ENCODE measurements at places on chromosomes 11 and 22. TPM values are rescaled to one million over a fixed set of nuclear protein-coding genes. Genes with fewer than 3 reads are reported as not detected.

- no peak overlapping the region for H3K4me3 ChIP-seq
- H3K27me3 ChIP-seq = no peaks in the 10 kb centered on the region
- no peaks in the 10 kb centered on the region for H3K36me3 ChIP-seq
- DNase-seq = no peak
These were observed 121.7 kb downstream of the SGSM3 start for GRCh38 chr22:40491990-40492631.

- H3K36me3 ChIP-seq = no peaks in the 10 kb centered on the region
- H3K27ac ChIP-seq = no peak overlapping the region
- H3K4me1 ChIP-seq = no peaks in the 10 kb centered on the region
- H3K4me3 ChIP-seq = no peak overlapping the region
These were observed 132.2 kb upstream of the PITPNB start for GRCh38 chr22:28051091-28051786.

- no peaks in the 10 kb centered on the region for H3K4me1 ChIP-seq
- H3K27ac ChIP-seq = no peak overlapping the region
- H3K36me3 ChIP-seq = no peaks in the 10 kb centered on the region
These were observed 221.1 kb upstream of the NARS2 start for GRCh38 chr11:78795621-78796261.

GRCh38 chr11:128304666-128305485, 282.5 kb downstream of the ETS1 start:
- H3K4me1 ChIP-seq = no peaks in the 10 kb centered on the region
- no peak for DNase-seq
- H3K4me3 ChIP-seq = no peak overlapping the region
- H3K36me3 ChIP-seq = no peaks in the 10 kb centered on the region
- H3K27me3 ChIP-seq = peaks cover 43% of the 10 kb centered on the region

Gene PRAME
- 28.4 TPM for total RNA-seq

DNA sequence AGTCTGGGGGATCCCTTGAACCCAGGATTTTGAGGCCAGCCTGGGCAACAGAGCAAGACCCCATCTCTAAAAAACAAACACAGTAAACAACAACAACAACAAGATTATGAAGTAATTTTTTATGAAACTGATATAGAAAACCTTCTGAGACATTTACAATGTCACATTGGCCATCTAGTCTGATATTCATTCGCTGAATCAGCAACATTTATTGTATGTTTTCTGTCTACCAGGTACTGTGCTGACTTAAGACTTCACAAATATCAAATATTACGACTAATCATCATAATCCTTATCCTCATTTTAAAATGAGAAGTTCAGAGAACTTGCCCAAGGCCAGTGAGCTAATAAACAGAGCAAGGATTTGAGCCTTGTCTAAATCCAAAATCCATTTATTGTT, 120.8 kb downstream of the ATM start:
- H3K27ac ChIP-seq = no peak overlapping the region
- no peak overlapping the region for H3K4me3 ChIP-seq
- DNase-seq = no peak
- H3K36me3 ChIP-seq = no peaks in the 10 kb centered on the region

- no peaks in the 10 kb centered on the region for H3K27me3 ChIP-seq
- DNase-seq = no peak
- H3K4me3 ChIP-seq = no peak overlapping the region
- no peaks in the 10 kb centered on the region for H3K4me1 ChIP-seq
These were observed 618.7 kb upstream of the CADM1 start for GRCh38 chr11:116122697-116123472.

- H3K36me3 ChIP-seq = no peaks in the 10 kb centered on the region
- no peak for DNase-seq
- H3K27ac ChIP-seq = no peak overlapping the region
- no peak overlapping the region for H3K4me3 ChIP-seq
- H3K27me3 ChIP-seq = no peaks in the 10 kb centered on the region
These were observed 5.0 kb upstream of the PLEKHA7 start for GRCh38 chr11:17019232-17019631.

Gene ZNF408
- 14.4 TPM for total RNA-seq

- H3K4me1 ChIP-seq = peaks cover 51% of the 10 kb centered on the region
- peaks cover 29% of the 10 kb centered on the region for H3K36me3 ChIP-seq
- no peak for DNase-seq
These were observed 5.7 kb downstream of the SMTN start for GRCh38 chr22:31086703-31087330.

Gene CHRNA10
- total RNA-seq = 3.0 TPM

- peaks cover 5% of the 10 kb centered on the region for H3K4me1 ChIP-seq
- H3K27ac ChIP-seq = no peak overlapping the region
- no peak for DNase-seq
- no peaks in the 10 kb centered on the region for H3K36me3 ChIP-seq
These were observed 14.3 kb downstream of the MYO7A start for GRCh38 chr11:77142091-77142975.

- no peak overlapping the region for H3K27ac ChIP-seq
- H3K27me3 ChIP-seq = no peaks in the 10 kb centered on the region
- peaks cover 25% of the 10 kb centered on the region for H3K4me1 ChIP-seq
- no peaks in the 10 kb centered on the region for H3K36me3 ChIP-seq
- DNase-seq = no peak
- no peak overlapping the region for H3K4me3 ChIP-seq
These were observed 35.3 kb upstream of the LRRC32 start for GRCh38 chr11:76705826-76706225.

GRCh38 chr22:47046411-47047065, 284.1 kb downstream of the TBC1D22A start:
- H3K4me3 ChIP-seq = no peak overlapping the region
- DNase-seq = no peak

DNA sequence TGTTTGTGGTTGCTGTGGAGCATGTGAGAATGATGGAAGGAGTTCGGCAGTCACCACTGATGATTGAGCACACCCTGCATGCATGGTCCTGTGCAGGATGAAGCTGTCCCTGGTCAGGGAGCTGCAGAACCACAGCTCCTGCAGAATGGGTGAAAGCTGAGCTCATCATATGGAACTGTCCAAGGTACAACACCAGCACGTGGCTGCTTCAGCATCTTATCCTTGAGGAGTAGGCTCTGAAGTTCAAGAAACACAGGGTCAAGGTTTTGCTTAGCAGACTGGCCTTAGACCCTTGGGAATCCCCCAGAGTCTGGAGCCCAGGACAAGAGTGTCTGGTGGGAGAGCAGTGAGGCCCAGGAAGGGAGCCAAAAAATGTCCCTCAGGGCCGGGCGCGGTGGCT, 182.4 kb upstream of the LARGE1 start:
- no peak overlapping the region for H3K27ac ChIP-seq
- H3K36me3 ChIP-seq = no peaks in the 10 kb centered on the region
- no peak overlapping the region for H3K4me3 ChIP-seq

GRCh38 chr11:25396847-25397246, 900.0 kb downstream of the LUZP2 start:
- H3K4me1 ChIP-seq = no peaks in the 10 kb centered on the region
- no peaks in the 10 kb centered on the region for H3K27me3 ChIP-seq
- H3K4me3 ChIP-seq = no peak overlapping the region
- DNase-seq = no peak
- H3K27ac ChIP-seq = no peak overlapping the region

- H3K27me3 ChIP-seq = no peaks in the 10 kb centered on the region
- no peaks in the 10 kb centered on the region for H3K36me3 ChIP-seq
- DNase-seq = no peak
- no peak overlapping the region for H3K4me3 ChIP-seq
- peaks cover 68% of the 10 kb centered on the region for H3K4me1 ChIP-seq
- peak overlapping the region; percentile 65 for H3K27ac ChIP-seq
These were observed 53.6 kb upstream of the LYVE1 start for GRCh38 chr11:10622108-10622507.

Gene FOLR3
- total RNA-seq = not detected

DNA sequence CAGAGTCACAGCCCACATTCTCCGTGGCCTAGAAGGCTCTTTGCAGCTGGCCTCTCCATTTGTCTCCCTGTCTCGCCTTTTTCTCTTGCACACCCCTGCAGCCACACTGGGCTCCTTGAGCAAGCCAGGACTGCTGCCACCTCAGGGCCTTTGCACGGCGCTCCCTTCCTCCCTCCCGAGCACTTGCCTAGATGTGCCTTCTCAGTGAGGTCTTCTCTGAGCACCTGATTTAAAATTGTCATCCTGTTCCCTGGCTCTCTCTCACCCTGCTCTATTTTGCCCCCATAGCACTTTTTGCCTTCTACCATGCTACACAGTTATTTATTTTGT, 102.9 kb upstream of the THY1 start:
- H3K36me3 ChIP-seq = no peaks in the 10 kb centered on the region
- H3K4me3 ChIP-seq = no peak overlapping the region
- H3K27me3 ChIP-seq = no peaks in the 10 kb centered on the region
- H3K27ac ChIP-seq = no peak overlapping the region
- no peak for DNase-seq

GRCh38 chr11:131483453-131483852, 113.0 kb downstream of the NTM start:
- DNase-seq = no peak
- H3K27me3 ChIP-seq = no peaks in the 10 kb centered on the region
- H3K27ac ChIP-seq = no peak overlapping the region
- H3K4me1 ChIP-seq = no peaks in the 10 kb centered on the region

DNA sequence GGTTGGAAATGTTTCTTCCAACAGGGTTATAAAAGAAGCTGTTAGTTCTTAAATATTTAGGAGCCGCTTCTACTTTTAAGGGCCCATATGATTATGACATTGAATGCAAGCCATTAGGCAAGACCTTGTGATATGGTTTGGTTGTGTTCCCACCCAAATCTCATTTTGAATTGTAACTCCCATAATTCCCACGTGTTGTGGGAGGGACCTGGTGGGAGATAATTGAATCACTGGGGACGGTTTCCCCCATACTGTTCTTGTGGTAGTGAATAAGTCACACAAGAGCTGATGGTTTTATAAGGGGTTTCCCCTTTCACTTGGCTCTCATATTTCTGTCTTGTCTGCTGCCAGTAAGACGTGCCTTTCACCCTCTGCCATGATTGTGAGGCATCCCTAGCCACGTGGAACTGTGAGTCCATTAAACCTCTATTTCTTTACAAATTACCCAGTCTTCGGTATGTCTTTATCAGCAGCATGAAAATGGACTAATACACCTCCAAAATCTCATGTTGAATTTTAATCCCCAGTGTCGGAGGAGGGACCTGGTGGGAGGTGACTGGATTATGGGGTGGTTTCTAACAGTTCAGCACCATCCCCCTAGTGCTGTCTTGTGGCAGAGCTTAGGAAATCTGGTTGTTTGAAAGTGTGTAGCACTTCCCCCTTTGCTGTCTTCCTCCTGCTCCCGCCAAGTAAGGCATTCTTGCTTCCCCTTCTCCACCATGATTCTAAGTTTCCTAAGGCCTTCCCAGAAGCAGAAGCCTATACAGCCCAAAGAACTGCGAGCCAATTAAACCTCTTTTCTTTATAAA, 4.3 kb downstream of the CD59 start:
- no peak for DNase-seq
- H3K27ac ChIP-seq = no peak overlapping the region
- peaks cover 9% of the 10 kb centered on the region for H3K4me1 ChIP-seq
- H3K36me3 ChIP-seq = no peaks in the 10 kb centered on the region
- H3K27me3 ChIP-seq = no peaks in the 10 kb centered on the region

Gene WBP2NL
- total RNA-seq = not detected

DNA sequence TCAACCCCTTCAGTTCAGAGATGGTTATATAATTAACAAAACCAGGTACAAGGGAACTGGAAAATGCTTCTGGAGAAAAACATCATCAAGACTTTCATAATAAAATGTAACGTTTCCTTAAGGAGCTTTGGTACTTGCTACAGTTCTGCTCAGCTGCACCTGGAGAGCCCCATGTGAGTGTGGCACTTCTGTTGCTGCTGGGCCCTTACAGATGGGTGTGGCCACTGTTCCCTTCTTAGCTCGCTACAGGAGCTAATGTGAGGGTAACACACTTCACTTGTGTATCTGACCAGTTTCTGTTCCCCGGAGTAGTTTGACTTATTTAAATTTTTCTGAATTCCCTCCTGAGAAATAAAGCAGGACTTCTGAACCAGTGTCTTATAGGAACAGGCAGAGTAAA, 4.0 kb downstream of the POU2AF3 start:
- H3K27me3 ChIP-seq = peaks cover 24% of the 10 kb centered on the region
- H3K4me1 ChIP-seq = no peaks in the 10 kb centered on the region
- H3K4me3 ChIP-seq = no peak overlapping the region
- no peak overlapping the region for H3K27ac ChIP-seq
- no peak for DNase-seq

DNA sequence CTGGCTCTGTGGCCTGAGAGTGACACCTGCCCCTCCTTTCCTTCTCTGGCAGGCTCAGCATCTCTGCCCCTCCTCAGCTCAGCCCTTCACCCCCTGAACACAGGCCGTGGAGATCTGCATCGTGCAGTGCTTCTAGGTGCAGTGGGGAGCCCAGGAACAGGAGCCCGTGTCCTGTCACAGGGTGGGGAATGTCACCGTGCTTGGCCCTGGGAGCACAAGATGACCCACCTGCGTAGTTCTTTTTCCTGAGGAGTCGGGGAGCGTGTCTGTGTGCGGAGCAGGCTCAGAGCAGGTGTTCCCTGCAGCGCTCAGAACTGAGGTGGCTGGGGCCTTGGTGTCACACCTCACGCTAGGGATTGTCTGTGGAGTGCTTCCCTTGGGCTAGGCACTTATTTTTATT, 10.6 kb downstream of the TBC1D22A start:
- H3K4me1 ChIP-seq = peaks cover 48% of the 10 kb centered on the region
- no peaks in the 10 kb centered on the region for H3K36me3 ChIP-seq
- DNase-seq = no peak
- H3K4me3 ChIP-seq = peak overlapping the region; percentile 51
- peak overlapping the region; percentile 99 for H3K27ac ChIP-seq

Gene MMP3
- not detected for total RNA-seq

- H3K36me3 ChIP-seq = no peaks in the 10 kb centered on the region
- no peaks in the 10 kb centered on the region for H3K4me1 ChIP-seq
- no peak overlapping the region for H3K4me3 ChIP-seq
- H3K27ac ChIP-seq = no peak overlapping the region
These were observed 18.6 kb upstream of the TMA7B start for GRCh38 chr22:39941601-39942000.

DNA sequence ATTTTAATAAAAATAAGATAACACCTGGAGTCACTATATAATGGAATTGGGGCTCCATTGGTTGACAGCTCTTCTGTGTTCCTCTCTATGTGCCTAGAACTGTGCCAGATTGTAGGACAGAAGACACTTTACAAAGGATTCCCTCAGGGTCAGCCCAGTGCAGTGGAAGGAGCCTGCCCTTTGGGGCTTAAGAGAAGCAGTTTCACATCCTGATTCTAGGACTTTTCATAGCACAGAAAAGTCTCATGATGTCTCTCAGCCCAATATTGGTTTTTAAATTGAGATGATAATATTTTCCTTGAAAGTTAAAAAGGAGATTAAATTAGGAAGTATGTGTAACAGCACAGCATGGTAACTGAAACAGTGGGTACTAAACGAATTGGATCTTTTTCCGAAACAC, 7.1 kb downstream of the PLAAT4 start:
- no peak for DNase-seq
- no peaks in the 10 kb centered on the region for H3K36me3 ChIP-seq
- no peak overlapping the region for H3K27ac ChIP-seq
- H3K27me3 ChIP-seq = no peaks in the 10 kb centered on the region
- no peak overlapping the region for H3K4me3 ChIP-seq

GRCh38 chr11:61472282-61472681, 36.3 kb upstream of the LRRC10B start:
- no peaks in the 10 kb centered on the region for H3K27me3 ChIP-seq
- no peak overlapping the region for H3K27ac ChIP-seq
- H3K4me1 ChIP-seq = no peaks in the 10 kb centered on the region
- DNase-seq = no peak
- H3K36me3 ChIP-seq = no peaks in the 10 kb centered on the region

- no peaks in the 10 kb centered on the region for H3K27me3 ChIP-seq
- H3K4me3 ChIP-seq = no peak overlapping the region
- H3K36me3 ChIP-seq = no peaks in the 10 kb centered on the region
- H3K27ac ChIP-seq = no peak overlapping the region
These were observed 370.6 kb upstream of the MPPED2 start for GRCh38 chr11:30956751-30957150.

GRCh38 chr11:20937826-20938225, 268.4 kb downstream of the NELL1 start:
- no peaks in the 10 kb centered on the region for H3K36me3 ChIP-seq
- no peak for DNase-seq
- H3K27ac ChIP-seq = no peak overlapping the region
- H3K27me3 ChIP-seq = no peaks in the 10 kb centered on the region
- H3K4me3 ChIP-seq = no peak overlapping the region

All from HCT116 (cell line).